ENCODE measurements at places on chromosomes 13 and 19.

- DNase-seq = peak; percentile 76
Observed at GRCh38 chr13:113122550-113123225, at the start of gene F10. TSS of gene F10 (plus strand) at chr13:113122799. CDS start at chr13:113122856, 57 bp downstream.

- peak; percentile 18 for DNase-seq
Observed at GRCh38 chr19:51460164-51460992, 2.1 kb upstream of the SIGLEC8 start.

DNA sequence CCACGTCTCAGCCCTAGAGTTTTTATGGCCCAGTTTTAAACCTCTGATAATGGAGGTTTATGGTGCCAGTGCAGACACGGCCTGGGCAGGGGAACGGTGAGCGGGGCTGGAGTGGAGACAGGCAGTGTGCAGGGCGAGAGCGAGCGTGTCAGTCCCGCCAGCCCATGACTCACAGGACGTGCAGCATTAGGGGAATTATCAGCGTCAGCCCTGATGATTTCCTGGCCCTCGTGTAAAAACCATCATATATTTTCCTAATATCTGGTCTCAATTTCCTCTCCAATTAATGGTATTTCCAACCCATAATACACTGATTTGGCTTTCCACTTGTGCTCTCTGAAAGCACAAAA is 104.6 kb upstream of the VSTM2B start:
- no peak for DNase-seq

DNA sequence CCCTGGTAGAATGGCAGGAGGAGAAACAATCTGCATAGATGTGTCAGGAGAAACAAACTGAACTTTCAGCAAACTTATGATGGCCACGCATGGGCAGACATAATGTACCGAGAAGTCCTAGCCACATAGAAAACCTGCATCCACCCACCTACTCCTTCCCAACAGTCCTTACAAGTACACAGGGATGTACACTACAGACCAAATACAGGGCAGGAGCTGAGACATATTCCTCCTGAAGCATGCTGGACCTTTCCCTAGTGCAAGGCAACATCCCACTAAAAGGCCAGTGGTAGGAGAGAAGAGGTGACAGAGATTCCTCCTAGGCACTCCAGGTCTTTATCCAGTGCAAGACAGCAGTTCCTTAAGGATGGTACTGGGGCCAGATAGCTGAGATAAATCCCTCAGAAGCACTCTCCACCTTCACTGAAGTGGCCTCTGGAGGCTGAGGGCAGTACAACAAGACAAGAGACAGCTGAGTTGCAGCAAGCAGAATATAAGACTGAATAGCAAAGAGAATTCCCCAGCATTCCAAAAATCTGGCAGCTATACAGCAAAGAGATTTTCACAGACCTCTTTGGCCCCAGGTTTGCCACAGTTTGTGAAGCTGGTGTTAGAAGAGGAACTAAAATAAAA is 18.3 kb downstream of the VWA8 start:
- DNase-seq = peak; percentile 20

DNA sequence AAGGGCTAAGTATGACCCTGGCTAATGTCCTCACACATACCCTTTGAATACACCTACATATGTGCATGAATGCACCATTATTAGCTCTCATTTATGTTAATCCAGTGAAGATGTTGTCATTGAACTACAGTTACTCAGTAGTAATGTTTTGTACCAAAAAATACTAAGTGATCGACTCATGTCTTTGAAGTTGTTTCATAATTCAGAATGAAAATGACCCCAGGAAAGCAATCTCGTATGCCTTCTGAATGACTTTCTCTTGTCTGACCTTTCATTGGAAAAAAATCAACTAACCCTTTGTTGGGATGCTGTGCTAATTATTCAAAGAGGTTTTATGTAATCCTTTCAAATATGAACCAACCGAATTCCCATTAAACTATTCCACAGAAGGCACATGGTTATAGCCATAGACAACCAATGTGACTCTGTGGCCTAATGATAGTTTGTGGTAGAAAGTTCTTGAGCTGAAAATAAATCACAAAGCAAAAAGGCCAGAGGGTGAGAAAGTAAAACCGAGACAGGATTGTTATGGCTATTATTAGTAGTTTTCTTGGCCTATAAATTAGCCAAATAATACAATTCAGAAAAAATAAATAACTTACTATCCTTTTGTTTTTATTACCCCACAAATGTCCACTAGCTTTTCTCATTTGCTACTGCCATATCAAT is 86.8 kb upstream of the STARD13 start:
- no peak for DNase-seq

Measured in BE2C (cell line).